ENCODE measurements at places on chromosomes 4 and X.

DNA sequence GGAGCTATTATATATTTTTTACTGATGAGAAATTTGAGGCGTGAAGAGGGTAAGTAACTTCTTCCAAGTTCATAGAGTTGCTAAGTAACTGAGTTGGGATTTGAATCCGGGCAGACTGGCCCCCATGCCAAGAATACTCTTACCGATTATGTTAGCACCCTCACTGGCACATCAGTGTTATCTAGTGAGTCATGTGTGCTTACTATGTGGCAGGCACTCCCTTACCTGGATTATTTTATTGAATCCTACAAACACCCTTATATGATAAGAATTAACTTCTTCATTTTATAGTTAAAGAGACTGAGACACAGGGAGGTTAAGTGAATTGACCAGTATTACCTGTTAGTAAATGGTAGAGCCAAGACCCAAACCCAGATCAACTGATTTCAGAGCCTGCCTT, 20.9 kb downstream of the MTHFD2L start:
- no peak for DNase-seq

DNA sequence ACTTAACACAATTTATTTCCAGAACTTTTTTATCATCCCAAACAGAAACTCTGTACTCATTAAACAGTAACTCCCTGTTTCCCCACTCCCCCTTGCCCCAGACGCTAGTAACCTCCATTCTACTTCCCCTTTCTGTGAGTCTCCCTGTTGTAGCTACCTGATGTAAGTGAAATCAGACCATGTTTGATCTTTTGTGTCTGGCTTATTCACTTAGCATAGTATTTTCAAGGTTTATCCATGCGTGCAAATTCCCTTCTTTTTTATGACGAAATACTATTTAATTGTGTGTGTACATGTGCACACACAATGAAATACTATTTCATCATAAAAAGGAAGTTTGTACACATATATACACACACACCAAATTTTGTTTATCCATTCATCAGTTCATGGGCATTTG, 5.2 kb downstream of the PKD2 start:
- DNase-seq, result no peak

GRCh38 chr4:37481547-37482122, 204.5 kb downstream of the RELL1 start:
- no peak for DNase-seq

GRCh38 chrX:26649534-26649933, 433.6 kb downstream of the MAGEB5 start:
- DNase-seq, result no peak

- no peak for DNase-seq
These were observed 145.1 kb downstream of the COL4A5 start for GRCh38 chrX:108584617-108585211.

DNA sequence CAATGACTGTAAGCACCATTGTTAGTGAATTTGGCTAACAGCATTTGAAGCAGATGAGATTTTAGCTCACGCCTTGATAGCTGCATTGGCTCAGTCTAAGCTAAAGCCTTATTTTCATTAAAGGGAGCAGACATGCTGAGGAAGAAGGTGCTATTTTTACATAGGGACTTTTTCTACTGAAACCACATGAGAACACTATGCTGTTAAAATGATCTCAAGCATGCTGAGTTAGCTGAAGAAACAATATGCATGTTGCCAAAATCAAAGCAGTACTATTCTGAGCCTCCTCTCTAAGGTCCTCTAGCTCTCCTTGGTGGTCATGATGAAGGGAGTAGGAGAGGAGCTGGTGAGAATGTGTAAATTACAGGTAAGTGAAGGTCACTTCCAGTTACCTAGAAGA, 134.4 kb upstream of the JADE1 start:
- DNase-seq, result no peak

- DNase-seq, result no peak
These were observed 36.0 kb upstream of the MXD4 start for GRCh38 chr4:2297606-2298531.

- no peak for DNase-seq
These were observed 19.3 kb downstream of the SLC25A53 start for GRCh38 chrX:104137496-104137895.

DNA sequence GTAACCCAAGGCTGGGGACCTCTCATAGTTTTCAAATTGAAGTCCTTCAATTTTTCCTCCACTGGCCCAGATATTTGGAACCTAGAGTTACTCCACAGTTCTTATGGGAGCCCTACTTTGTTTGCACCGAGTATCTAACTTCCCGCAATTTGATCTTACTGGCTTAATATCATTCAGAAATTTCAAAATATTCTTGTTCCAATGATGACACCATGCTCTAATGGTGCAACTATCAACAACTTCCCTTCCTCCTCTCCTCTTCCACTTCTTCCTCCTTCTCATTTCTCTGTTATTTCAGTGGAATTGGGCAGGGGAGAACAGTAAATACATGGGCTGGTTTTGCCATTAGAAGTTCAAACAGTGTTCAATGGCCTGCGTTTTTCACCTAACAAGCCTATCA, 20.2 kb downstream of the PDCL2 start:
- no peak for DNase-seq

DNA sequence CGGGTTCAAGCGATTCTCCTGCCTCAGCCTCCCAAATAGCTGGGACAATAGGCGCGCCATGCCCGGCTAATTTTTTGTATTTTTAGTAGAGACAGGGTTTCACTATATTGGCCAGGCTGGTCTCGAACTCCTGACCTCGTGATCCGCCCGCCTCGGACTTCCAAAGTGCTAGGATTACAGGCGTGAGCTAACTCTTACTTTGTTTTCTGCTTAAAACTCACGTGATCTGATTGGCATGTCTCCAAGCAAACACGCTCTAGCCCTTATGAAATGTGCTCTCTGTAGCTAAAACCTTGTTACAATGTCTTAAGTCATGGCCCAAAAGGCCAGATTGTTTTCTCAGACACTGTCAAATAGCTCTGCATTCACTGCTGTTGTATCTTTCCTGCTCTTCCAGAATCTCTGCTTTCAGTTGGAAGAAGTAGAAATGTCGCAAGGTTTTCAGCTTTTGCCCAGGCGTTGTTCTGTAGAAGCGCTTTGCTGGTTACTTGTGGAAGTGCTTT, 39.7 kb upstream of the OGT start:
- no peak for DNase-seq

DNA sequence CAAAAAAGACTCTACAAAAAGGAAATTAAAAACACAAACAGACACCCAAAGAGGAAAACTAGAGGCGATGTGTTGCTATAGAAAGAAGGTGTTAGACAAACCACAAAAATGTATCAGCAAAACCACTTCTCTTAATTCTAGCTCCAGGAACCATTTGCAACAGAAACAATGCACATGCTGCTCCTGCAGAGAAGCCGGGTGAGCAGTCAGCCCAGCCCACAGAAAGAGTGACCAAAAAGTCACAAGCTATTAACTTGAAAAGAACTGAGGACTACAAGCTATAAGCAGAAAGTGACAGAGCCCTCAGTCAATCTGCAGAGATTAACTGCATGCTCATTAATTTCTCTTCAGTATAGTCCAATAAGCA, 96.2 kb upstream of the KLHL13 start:
- DNase-seq, result no peak

Data from left lung (tissue), 14 donors.